Kidney epithelial cell (primary cell): ENCODE measurements at places on chromosomes 2 and 18.
A peak's percentile ranks its signal among the peaks of the same experiment; 100 is the strongest.

- peak; percentile 95 for DNase-seq
These were observed 42.7 kb downstream of the ODC1 start for GRCh38 chr2:10405448-10405847.

DNA sequence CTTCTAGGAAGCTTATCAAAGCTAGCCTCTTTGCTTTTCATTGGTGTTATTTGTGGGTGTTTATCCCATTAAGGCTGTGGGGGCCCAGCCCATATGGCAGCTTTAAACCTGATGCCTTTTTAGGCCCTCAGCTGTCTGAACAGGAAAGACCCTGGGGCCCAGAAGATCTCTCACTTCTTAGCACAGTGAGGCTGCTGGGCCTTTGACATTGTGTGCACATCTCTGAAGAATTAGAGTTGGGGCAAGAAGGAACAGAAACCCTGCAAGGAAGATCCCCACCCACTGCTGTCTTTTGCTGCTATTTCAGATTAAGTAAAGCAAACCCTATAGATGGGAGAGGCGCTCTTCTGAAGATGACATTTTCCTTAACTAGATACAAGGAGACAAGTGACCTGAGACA is 250.0 kb downstream of the SMAD2 start:
- DNase-seq, result no peak

DNA sequence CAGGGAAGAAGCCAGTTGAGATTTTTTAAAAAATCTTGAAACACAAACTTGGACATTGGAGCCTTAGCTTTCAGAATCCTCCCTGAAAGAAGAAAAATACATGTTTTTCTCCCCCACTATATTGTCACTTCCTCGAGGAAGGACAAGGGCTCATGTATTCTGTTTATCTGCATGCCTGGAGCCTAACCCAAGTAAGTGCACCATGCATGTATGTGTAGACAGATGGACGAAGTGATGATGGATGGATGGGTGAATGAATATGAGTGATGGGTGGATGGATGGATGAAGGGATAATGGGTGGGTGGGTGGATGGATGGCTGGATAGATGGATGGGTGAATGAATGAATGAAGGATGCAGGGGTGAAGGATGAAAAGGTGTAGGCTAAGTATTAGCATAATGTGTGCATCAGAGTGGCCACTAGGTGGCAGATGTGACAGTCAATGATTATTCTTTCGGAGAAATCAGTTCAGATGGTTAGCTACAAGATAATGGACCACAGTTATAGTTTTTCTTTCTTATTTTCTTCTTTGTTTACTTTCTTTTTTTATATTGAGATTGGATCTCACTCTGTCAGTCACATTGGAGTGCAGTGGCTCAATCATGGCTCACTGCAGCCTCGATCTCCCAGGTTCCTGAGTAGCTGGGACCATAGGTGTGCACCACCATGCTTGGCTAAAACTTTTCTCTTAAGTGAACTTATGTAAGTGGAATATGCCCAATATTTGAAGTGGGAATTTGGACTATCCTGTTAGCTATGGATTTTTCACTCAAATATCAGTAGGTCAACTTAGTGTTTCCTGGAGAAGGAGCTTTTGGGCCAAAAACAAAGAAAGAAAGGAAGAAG is 18.5 kb upstream of the CCDC93 start:
- no peak for DNase-seq

DNA sequence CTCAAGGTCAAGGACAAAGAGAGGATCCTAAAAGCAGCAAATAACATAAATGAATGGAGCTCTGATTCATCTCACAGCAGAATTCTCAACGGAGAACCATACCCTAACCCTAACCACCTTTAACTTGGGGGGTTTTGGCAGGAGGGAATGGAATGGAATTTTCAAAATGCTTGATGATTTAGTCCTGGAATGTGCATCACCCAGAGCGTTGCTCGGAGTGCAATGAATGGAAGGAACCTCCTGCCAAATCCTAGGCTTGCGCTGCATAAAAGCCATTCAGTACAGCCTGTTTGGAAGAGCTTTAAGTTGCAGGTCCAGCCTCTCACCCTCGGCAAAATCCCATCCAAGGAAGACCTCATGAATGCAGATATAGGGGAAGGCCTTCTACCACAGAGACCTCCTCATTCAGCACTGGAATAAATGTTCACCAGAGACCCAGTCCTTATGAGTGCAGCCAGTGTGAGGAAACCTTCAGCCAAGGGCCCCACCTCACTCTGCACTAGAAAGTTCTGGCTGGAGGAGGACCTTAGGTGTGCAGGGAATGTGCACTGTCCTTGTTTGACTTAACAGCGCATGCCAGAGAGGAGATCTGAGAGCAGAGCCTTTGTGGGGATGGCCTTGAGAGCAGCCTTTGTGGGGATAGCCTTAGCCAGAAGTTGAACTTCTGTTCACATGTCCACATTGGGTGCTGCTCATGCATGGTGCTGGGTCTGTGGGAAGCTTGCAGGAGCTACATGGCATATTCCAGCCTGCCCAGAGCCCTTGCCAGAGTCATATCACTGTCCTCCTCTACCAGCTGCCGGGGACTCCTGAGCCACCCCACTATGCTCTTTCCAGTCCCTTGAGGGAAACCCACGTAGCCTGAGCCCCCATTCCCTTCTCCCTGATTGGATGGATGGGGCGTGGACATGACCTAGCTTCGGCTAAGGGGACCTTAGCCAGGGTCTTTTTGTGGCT is 30.5 kb downstream of the ASB1 start:
- no peak for DNase-seq
